Psoas muscle (tissue), 8 donors: ENCODE measurements at places on chromosomes 16 and 17. TPM values are rescaled to one million over a fixed set of nuclear protein-coding genes. Genes with fewer than 3 reads are reported as not detected.

- no peak for DNase-seq
Observed at GRCh38 chr17:622356-622755, 92.3 kb downstream of the VPS53 start.

GRCh38 chr16:89300311-89300975 lies 82.9 kb downstream of the ZNF778 start:
- DNase-seq: peak; percentile 60

GRCh38 chr17:68290268-68290954 lies 516 bp downstream of the SLC16A6 start:
- DNase-seq: peak; percentile 68

GRCh38 chr16:57966204-57966771 lies 4.6 kb downstream of the CNGB1 start:
- no peak for DNase-seq

DNA sequence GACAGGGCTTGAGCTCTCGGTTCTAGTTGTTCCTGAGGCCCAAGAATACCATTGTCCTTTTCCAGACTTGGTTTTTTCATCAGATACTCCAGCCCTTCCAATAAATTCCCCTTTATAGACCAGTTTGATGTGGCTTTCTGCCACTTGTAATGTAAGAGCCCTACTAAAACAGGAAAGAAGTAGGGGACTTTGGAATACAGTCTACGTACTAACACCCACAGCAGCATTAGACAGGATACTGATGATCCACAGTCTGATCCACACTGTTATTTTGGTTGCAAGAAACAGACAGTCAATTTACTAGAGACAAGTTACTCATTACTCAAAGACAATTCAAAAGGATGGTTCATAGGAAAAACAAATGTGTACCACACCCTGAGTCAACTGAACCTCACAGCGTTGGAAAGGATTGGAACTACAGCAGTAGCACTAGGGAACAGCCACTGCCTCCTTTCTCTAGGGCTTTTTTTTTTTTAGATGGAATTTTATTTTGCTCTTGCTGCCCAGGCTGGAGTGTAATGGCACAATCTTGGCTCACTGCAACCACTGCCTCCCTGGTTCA lies 45.9 kb upstream of the MED13 start:
- no peak for DNase-seq

The HSD11B2 gene
- polyA plus RNA-seq: 0.11 TPM

The NTN1 gene
- polyA plus RNA-seq: 0.38 TPM

The APOBR gene
- 0.14 TPM for polyA plus RNA-seq

GRCh38 chr16:89898201-89898967 lies 20.3 kb upstream of the MC1R start:
- no peak for DNase-seq

The CYBA gene
- 24.0 TPM for polyA plus RNA-seq

- peak; percentile 52 for DNase-seq
Observed at GRCh38 chr16:88315543-88316105, 67.1 kb upstream of the ZNF469 start.

The MT2A gene
- 11,565 TPM for polyA plus RNA-seq

- no peak for DNase-seq
Observed at GRCh38 chr17:77465358-77466041, 324.7 kb downstream of the SEC14L1 start.

GRCh38 chr17:7262935-7263800 lies 890 bp upstream of the CLDN7 start:
- DNase-seq: peak; percentile 29

GRCh38 chr16:85555719-85556455 lies 57.2 kb upstream of the GSE1 start:
- DNase-seq: no peak

DNA sequence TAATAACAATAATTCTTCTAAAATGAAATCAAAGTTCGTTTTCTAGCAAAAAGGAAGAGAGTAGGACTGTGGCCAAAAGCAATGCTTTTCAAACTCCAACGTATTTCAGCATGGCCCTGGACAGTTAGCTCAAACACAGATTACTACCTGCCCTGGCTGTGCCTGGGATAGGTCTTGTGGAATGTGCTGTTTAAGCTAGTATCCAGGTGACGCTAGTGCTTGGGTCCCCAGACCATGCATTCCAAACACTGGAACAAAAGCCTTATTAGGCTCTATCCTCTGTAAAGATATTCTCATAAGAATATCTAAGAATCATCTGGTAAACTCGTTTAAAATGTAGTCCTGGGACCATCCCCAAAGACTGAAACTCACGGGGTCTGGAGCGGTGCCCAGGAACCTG lies 52.6 kb upstream of the MEAK7 start:
- DNase-seq: no peak

DNA sequence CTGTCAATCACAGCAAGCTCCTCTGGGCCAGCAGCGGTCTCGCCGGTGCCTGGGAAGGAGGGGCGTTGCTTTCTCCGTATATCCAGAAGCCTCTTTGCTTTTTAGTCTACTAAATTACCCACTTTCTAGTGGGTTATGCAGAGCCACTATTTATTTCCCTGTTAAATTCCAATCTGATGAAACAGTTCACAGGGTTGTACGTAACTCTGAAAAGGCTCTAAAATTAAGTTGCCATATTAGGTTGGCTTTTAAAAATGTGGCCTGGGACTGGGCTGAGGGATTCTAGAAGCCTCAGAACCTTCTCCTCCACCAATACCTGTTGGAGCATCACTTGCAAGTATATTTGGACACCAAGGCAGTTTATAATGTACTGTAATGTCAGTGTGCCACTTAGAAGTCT lies 27.2 kb downstream of the MARCHF10 start:
- no peak for DNase-seq

DNA sequence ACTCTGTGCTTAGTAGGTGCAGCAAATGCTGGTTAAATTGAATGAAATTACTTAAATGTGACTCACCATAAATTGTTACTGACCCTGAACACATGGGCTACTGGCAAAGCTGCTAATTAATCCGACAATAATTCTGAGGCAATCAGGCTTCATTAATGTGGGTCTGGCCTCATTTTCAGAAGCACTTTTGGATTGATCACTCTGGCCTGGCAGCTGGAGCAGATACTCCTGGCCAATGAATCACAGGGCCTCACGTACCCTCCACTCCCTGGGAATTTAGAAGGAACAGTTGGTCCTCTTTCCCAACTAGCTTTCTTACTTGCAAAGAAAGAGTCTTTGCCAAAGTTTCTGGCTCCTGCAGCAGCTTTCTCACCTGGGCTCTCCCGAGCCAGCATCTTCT lies 162.0 kb upstream of the ZKSCAN2 start:
- DNase-seq: no peak

The KCNH4 gene
- polyA plus RNA-seq: 0.03 TPM

DNA sequence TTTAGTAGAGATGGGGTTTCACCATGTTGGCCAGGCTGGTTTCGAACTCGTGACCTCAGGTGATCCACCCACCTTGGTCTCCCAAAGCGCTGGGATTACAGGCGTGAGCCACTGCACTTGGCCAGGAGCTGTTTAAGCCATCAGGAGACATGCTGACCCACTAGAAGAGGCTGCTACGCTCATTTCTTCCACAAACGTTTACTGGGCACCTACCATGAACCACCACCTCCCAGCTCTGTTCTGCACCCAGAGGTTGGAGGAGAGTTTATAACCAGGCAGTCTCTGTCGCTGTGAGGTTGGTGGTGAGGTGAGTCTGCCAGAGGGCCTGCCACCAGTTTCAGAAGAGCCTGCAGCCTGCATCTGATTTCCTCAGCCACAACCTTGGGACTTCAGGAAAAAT lies 51.8 kb downstream of the SF3B3 start:
- DNase-seq: no peak

GRCh38 chr17:27810211-27810901 lies 10.0 kb upstream of the NOS2 start:
- no peak for DNase-seq

The SLC7A5 gene
- polyA plus RNA-seq: 28.6 TPM

DNA sequence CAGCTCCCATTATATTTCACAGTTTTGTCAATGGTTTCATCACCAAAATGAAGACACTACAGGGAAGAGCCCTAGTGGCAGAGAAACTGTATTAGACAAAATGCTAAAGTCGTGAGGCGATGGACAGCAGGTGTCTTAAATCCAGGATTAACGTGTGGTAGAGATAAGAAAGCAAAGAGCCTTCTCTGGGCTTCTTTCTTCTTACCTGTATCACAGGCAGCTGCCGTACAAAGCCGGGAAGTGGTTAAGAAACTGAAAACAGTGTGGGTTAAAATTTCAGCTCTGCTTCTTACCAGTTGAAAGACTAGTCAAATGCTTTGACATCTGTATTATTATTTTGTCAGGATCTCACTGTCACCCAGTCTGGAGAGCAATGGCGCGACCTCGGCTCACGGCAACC lies 98.2 kb upstream of the NUDT7 start:
- no peak for DNase-seq
